ENCODE measurements at places on chromosomes 4 and X.

GRCh38 chrX:141669689-141670088 is 28.9 kb downstream of the SPANXD start:
- no peak for DNase-seq

- DNase-seq = no peak
Observed at GRCh38 chrX:130714665-130715064, 188.3 kb downstream of the ENOX2 start.

DNA sequence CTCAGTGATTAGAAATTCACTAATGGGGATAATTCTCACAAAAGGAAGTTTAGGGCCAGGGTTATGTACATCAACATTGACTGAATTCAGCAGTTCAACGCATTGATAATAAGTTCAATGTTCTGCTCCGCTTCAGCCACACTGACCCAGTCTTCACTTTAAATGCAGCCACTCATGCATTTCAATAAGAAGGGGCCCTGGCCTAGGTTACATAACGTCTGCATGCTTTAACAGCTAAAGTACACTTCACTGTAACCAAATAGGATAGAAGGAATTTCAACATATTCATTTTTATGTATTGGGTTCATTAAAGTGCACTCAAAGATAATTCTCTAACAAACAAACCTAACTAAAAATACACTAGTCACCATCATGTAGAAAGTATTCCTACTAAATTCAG is 12.8 kb upstream of the TSPAN7 start:
- no peak for DNase-seq

DNA sequence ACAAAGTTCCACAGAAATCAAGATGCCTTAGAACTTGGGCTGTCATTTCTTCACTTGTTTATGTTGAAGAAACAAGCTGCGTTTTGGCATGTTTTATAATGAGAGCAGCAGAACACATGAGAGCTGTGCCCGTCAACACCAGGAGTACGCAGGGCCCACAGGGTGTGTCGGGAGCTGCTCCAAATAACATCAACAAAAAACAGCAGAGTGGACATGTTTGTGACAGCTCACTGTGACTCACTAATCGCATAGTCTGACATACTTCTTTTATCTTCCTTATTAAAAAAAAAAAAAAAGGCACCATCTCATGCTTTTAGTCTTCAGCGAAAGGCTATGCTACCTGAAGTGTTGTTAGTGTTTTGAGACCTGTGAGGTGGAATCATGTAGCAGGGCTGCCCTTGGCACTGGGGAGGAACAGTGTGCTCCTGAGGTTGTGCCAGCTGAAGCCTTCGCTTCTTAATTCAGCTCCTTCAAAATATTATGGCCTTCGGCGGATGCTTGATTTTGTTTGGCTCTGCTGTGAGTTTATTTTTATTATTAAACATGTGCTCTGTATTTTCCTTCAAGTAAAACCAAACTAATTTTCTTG is 32.8 kb downstream of the FHDC1 start:
- no peak for DNase-seq

DNA sequence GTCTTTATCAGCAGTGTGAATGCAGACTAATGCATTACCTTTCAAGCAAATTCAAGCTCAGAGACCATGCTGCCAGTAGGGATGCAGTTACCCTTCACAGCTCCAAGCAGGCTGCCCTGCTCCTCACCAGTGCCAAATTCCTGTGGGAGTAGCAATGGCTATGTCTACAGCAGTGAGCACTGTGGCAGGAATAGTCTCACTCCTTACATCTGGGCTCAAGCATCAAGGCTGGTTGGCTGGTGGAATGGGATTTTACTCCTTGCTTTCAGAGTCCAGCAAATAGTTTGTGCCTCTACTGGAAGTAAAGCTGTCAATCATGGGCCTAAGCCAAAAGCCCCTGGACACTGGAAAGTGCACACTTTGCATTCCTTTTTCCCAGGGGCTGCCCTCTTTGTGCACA is 1030.8 kb downstream of the SH3BGRL start:
- DNase-seq = no peak

DNA sequence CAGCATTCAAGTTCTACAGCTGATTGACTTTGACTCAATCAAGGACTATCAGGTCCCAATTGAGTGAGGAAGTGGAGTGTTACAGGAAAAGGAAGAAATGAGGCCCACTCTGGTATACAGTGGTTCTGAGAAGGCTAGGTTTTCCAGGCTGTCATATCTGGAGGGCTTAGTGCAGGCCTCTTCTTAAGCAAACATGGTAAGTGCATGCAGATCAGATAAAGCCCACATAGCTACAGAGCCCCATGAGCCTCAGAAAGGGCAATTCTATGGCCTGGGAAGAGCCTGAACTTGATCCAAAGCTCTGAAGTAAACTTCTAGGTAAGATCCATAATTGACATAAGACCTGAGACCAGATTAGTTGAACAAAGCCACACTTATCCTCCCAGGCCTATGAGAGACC is 29.0 kb upstream of the MAOA start:
- no peak for DNase-seq
